Fibroblast of the conjunctiva (primary cell): ENCODE measurements at places on chromosomes 2 and 18.

GRCh38 chr18:154151-154550 lies 4.2 kb upstream of the USP14 start:
- DNase-seq, result peak; percentile 42

GRCh38 chr2:38164881-38165280 lies 88.9 kb upstream of the CYP1B1 start:
- DNase-seq, result no peak

- peak; percentile 45 for DNase-seq
These were observed at the start of gene SERPINE2 for GRCh38 chr2:224039080-224039769. Gene SERPINE2 (minus strand): TSS chr2:224039286. CDS start chr2:224001900, 37,386 bp downstream.

GRCh38 chr2:96186562-96186961 lies 22.1 kb downstream of the STARD7 start:
- no peak for DNase-seq

DNA sequence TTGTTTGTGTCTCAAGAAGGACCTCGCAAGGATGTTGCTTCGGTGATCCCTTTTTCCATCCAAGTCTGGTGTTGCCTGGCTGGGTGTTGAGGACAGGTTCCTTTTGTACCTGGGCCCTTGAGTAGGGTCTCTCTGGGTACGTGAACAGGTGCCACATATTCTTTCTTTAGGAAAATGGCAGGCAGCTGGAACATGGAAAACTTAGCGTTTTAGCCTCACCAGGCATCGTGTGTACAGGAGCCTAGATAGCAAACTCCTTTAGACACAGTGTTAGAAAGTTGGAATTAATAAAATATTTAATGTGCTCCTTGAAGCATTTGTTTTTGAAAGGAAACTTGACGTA lies 54.3 kb upstream of the RBM44 start:
- DNase-seq, result no peak

DNA sequence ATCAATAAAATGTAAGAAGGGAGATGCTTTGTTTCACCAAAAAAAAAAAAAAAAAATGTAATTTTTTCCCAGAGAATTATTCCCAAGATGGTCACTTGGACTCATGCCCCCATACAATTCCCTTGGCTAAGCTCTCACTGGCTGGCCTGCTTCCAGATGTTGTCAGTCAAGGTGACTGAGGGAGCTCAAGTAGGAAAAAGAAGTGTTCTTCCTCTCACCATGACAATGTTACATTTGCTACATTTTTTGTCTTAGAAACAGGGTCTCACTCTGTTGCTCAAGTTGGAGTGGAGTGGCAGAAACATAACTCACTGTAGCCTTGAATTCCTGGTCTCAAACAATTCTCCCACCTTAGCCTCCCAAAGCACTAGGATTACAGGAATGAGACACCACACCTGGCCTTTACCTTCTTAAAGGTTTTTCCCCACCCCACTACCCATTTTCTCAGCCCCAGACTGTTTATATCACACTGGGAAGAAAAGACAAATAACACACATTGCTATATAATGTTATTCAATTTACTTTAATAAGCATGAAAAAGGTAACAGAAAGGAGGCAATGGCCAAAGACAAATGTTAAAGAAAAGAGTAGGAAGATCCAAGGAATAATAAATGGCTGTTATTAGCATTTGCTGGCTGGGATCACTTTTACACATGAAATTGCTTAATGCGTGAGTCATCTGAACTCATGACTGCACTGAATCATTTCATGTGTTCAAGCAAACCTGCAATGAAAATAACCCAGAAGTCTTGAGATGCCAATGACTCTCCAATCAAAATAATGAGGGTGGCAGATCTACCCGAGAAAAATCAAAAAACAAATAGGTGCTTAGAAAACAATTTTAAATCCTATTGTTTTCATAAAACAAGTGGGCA lies 45.2 kb downstream of the ACVR1 start:
- peak; percentile 86 for DNase-seq

GRCh38 chr18:22203035-22203434 lies 33.6 kb downstream of the GATA6 start:
- no peak for DNase-seq

GRCh38 chr2:98188351-98189046 lies 101.5 kb downstream of the VWA3B start:
- DNase-seq, result no peak

DNA sequence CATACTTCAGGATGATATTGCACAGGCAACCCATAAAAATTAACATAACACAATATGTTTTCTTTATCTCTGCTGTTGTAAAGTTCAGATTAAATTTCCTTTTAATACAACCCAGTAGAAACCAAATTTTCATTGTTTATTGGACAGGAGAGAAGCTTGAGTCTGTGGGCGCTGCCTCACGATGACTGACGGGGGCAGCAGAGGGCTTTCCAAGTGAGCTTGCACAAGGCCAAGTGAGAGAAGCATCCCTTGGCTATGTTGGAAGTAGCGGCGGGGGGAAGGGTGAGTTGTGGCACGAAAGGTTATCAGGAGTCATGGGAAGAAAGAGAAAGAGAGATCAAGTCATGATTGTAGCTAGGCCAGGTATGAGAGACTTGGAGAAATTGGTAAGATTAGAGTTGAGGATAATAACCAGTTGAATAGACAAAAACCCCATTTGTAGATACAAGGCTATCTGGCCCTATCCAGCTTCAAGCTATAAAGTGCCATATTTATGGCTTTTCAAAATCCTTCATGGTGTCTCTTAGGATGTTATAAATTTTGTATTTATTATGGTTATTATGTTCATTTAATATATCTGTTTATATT lies 413.7 kb upstream of the FAM98A start:
- peak; percentile 28 for DNase-seq

DNA sequence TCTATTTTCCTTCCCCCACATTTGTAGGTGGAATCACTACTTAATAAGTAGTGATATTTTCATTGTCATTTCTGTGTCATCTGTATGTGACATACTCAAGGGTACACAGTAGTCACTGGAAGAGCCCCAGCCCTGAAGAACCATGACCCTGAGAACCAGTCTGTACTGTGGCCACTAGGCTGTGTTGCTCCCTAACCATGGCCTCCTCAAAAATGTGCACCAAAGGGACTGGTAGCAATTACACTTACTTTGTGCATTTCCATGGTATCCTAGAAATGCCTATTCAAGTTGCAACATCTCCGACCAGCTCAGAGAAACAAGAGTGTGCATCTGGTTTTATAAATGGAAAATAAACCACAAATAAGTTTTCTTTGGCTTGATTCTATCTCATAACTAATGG lies 155.1 kb downstream of the DOCK10 start:
- peak; percentile 84 for DNase-seq

- DNase-seq, result no peak
These were observed 32.4 kb downstream of the INPP4A start for GRCh38 chr2:98477036-98477435.
